Kidney capillary endothelial cell (primary cell): ENCODE measurements at places on chromosomes 7 and 10.

GRCh38 chr10:29508554-29509244, 126.1 kb downstream of the SVIL start:
- DNase-seq = no peak

GRCh38 chr10:69835875-69836730, 34.4 kb downstream of the COL13A1 start:
- DNase-seq = no peak

DNA sequence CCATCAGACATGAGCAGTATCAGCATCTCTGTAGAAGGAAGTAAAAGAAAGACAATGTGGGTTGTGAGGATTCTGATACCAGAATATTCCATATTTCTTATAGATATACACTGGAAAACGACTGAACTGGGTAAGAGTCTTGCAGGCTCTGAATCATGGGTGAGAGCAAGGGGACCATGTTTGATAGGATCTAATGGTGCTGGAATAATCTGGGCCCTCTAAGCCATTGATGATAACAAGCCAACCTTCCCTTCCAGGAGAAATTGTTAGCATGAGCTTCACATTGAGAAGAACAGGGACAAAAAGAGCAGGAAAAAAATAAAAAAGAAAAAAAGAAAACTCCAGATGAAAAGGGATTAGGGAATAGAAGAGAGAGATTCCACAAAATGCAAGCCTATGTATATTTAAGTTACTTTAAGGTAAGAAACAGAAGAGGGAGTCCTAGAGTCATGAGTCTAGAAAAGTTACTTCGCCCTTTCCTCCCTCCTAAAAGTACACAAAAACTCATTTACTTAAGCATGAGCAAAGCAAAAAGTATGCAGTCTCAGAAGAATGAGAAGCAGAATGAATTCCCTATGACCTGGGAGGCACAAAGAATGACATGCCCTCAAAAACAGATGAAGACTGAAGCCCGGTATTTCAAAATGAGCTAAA, 181.9 kb downstream of the TMEM26 start:
- no peak for DNase-seq

DNA sequence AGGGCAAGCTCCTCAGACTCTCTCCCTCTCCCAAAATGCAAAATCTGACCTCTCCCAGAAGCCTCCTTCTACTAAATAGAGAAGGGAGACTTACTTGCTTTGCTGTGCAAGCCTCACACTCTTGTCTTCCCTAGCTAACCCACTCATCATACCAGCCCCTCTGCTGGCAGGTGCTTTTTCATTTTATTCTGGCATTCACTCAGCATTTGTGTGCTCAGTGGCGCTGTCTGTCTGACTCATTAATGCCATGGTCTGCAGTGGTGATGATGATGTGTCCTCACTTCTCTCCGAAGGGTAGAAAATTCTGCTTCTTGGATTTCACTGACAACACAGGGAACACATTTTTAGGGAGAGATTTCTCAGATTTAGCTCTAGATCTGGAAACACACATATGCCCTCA, 22.0 kb upstream of the BTRC start:
- no peak for DNase-seq

DNA sequence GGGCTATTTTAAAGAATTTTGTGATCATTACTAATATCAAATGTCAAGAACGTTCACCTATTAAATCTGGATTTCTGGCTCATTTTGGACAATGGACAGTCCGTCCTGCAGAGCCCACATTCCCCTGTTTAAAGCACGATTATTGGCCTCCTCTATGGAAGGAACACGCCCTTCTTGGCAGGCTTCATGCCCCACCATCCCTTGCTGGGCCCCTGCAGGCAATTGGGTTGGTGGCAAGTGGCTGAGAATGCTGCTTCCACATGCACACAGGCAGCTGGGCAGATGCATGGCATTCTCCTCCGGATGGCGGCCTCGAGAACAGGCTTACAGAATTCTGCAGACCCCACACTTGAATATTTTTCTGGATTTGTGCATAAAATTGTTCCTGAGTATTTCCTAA, 305.8 kb upstream of the MKI67 start:
- no peak for DNase-seq

GRCh38 chr10:69629897-69630650, at the start of gene FAM241B:
TSS of gene FAM241B (plus strand) at chr10:69630247. CDS start at chr10:69631744, 1,497 bp downstream.
- DNase-seq = peak; percentile 31

GRCh38 chr7:120519224-120519623, 246.2 kb downstream of the KCND2 start:
- DNase-seq = no peak

DNA sequence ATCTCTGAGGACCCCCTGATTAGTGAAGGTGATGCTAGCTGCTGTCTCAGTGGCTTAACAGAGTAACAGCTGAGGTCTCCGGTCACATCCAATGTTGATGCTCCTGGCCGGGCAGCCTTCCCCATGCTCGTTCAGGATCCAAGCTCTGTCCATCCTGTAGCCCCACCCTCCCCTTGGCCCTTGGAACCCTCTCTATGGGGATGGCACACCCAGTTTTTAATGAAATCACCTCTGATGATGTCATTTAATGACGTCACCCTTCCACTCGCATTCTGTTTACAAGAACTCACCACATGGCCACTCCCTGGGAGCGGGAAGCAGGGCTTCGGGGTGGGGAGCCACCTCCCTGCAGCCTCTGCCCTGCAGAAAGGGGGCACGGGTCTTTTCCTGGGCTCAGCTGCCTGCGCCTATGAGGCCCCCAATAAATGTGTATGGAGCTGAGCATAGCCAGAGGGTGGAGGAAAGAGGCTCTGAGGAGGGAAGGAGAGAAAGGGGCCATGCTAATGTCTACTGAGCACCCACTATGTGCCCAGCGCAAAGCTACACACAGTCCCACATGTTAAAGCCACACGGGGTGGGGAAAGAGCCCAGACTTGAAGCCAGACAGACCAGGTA, 95.5 kb downstream of the OAT start:
- DNase-seq = no peak

- no peak for DNase-seq
Measured at GRCh38 chr10:8365935-8366911, 311.7 kb downstream of the GATA3 start.

DNA sequence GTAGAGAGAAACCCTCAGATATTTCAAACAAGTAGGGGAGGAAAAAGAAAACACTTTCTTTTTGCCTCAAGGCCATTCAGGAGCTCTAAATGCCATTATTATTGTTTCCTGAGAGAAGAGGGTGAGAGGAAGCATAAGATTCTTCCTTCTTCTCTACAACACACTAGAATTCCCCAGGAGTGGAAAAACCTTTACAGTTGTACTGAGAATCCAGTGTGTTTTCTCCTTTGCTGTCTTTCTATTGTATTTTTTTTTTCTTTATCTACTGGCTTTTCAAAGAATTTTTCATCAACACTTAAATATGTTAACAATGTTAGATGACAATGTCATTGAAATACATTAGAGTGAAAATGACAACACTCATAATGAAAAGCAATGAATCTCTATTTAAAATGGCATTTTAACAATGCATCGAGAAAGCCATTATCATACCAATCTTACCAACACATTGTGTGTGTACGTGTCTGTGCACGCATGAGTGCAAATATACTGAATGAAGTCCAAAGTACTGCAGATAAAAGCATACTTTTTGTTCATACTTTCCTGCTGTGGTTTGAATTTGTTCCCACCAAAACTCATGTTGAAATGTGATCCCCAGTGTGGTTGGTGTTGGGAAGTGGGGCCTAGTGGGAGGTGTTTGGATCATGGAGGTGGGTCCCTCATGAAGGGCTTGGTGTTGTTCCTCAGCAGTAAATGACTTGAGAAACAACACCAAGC, 24.2 kb upstream of the MACC1 start:
- no peak for DNase-seq

DNA sequence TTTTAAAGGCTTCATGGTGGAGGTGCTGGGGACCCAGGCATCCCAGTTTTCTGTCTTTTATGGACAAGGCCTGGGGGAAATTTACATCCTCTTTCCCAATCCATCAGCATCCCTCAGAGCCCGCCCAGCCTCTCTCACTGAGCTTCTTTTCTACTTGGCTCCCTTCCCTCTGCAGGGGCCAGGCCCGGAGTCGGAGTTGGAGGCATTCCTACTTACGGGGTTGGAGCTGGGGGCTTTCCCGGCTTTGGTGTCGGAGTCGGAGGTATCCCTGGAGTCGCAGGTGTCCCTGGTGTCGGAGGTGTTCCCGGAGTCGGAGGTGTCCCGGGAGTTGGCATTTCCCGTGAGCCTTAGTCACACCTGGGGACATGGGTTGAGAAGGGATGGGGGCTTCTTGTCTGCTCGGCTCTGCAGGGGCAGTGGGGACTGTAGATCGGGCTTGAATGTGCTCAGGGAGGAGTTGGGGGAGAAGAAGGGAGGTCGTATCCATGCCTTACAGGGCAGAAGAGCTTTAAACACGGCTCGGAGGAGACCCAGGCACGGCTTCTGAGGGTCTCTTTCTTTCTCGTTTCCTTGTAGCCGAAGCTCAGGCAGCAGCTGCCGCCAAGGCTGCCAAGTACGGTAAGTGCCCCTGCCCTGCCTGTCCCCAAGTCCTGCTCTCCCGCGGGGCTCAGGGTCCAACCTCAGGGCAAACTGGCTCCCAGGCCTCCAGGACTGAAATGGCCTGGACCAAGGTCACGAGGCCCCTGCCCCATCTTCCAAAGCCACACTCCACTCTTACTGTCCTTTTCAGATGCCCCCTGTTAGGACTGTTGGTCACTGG, 27.3 kb upstream of the LIMK1 start:
- DNase-seq = no peak

GRCh38 chr10:116915340-116915739, 66.0 kb downstream of the ENO4 start:
- DNase-seq = no peak

DNA sequence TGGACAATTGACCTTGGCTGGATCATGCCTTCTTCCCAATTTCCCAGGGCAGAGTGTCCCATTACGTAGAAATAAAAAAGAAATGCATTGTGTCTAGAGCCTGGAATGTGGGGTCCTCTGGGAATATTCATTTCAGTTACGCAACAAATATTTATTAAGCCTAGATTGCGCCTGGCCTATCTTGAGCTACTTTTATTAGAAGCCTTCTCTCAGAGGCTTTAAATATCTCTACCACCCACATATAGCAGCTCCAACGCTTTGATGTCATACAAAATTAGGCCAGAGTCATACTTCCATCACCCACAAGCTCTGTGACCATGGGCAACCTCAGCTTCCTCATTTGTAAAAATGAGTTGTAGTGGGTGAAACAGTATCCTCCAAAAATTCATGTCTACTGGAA, 24.9 kb upstream of the CARD11 start:
- DNase-seq = no peak

DNA sequence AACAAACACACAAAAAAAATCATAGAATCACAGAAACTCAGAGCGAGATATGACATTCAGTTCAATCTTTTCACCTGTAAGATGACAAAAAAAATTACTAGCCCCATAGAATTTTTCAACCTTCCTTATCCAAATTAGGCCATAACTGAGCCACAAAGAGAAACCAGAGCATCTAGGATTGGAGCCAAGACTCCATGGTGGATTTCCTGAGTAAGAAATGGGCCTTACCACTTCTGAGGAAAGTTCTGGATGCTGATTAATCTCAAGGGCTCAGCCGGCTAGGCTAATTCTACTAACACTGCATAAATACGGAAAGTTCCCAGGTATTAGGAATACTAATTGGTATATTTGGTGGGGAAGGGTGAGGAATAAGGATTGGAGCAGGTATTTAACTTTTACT, 16.8 kb downstream of the LIPM start:
- DNase-seq = no peak

DNA sequence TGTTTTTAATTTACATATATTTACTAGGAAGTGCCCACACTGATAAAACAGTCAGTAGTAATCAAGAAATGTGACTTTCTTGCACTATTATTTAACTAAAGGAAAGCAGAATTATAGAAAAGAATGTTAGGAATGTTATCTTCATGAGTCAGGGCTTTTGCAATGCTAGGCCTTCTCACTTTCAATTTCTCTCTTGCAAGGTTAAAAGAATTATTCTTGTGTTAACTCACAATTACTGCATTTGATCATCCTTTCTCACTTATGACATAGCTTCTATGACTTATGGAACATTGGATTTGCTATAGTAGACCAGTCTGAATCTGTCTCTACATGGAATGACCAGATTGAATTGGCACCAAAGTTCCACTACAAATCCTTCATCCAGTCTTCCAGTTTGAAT, 192.4 kb downstream of the SDK1 start:
- DNase-seq = peak; percentile 4

DNA sequence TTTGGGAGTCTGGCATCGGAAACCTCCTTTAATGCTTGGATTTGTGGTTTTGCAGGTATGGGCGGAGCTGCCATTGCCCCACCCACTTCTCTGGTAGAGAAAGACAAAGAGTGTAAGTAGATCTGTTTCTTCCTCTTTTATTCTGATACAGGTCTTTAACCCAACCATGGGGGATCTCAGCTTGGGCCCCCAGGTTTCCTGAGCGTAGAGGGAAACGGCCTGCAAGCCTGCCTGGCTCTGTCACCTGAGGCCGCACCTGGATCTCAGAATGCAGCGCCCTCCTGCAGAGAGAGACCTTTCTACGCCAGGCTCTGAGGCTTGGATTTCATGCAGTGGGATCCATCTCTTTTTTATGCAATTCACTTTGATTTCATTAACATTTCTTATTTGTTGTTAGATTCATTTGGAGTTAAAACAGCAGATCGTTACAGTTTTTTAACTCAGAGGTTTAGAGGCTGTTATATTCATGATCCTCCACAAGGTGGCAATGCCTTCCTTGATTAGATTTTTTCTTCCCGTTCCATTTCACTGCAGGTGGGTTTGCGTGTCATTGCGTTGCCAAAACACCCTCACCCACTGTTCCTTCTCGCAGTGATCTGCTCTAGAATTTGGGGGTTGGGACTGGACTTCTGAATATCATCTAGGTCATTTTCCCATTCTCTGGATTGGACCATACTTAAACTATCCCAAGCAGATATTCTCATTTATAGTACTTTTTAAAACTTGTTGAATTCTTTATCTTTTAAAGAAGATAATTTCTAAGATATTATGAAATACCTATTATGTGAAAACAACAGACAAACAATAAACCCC, 20.0 kb downstream of the RBM17 start:
- DNase-seq = peak; percentile 59

GRCh38 chr7:66921396-66921917, 432 bp downstream of the TMEM248 start:
- peak; percentile 15 for DNase-seq

DNA sequence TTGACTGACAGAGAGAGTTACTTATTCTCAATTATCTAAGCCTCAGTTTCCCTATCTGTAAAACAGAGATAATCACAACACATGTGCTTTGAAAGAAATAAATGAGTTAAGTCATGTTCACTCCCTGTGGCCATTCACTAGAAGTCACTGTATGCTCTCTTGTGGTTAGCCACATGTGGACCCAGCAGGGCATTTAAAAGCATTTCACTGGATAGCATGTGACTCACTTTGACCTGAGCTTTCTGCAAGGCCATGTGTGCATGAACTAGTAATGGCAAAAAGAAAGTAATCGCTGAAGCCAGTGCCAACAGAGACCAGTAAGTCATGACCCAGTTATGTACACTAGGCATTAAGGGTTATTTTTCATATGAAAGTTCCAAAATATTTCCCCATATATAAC, 557.0 kb upstream of the IGFBP3 start:
- DNase-seq = no peak

GRCh38 chr7:43456200-43456599, 126.7 kb upstream of the STK17A start:
- DNase-seq = no peak
